ENCODE measurements at places on chromosomes 1 and 21. TPM values are rescaled to one million over a fixed set of nuclear protein-coding genes. Genes with fewer than 3 reads are reported as not detected.

DNA sequence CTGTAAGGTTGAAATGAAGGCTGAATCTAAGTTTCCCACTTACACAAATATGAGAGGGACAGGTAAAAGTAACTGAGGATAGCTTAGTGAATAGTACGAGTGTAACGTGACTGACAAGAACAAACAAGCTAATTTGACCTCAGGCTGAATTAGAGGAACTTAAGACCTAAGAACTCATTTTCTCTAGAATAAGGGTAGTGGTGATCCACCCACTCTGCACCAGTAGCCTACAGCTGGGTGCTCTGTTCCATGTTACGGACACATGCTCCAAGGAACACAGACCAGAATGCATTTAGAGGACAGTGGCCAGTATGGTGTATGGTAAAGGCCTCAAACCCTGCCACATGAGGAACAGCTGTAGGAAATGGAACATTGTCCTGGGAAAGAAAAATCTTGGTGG lies 14.9 kb upstream of the TMEM9 start:
- DNase-seq = no peak

GRCh38 chr1:67429011-67429527 lies 1.1 kb downstream of the SERBP1 start:
- no peak for DNase-seq

DNA sequence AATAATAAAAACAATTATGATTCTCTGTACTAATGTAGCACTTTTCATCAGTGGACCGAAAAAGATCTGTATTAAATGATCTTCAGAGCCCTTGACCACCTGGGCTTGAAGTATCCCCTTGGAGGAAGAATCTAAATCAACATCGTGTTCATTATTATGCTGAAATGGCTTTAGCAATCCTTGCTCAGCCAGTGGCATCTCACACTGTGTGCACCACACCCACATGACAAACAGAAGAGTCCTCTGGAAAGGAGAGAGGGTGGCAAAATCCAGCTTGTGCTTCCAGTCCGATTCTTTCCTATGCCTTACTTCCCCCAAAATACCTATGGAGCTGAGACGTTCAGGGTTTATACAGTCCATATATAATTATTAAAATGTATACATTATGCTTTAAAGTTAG lies 318.5 kb upstream of the RUNX1 start:
- no peak for DNase-seq

GRCh38 chr1:2584686-2585317 lies 1.8 kb upstream of the PRXL2B start:
- no peak for DNase-seq

NPHS2 gene
- total RNA-seq = not detected

GRCh38 chr1:30782361-30783255 lies 25.0 kb upstream of the LAPTM5 start:
- DNase-seq = peak; percentile 83

- no peak for DNase-seq
Measured at GRCh38 chr1:169044296-169044695, 62.2 kb upstream of the ATP1B1 start.
